Stimulated activated CD8-positive, alpha-beta memory T cell treated with anti-CD3 and anti-CD28 coated beads, Interleukin-15, amount 100 ng/mL, for 4 hours (primary cell): ENCODE measurements at places on chromosomes 12 and 14.
A peak's percentile ranks its signal among the peaks of the same experiment; 100 is the strongest.

DNA sequence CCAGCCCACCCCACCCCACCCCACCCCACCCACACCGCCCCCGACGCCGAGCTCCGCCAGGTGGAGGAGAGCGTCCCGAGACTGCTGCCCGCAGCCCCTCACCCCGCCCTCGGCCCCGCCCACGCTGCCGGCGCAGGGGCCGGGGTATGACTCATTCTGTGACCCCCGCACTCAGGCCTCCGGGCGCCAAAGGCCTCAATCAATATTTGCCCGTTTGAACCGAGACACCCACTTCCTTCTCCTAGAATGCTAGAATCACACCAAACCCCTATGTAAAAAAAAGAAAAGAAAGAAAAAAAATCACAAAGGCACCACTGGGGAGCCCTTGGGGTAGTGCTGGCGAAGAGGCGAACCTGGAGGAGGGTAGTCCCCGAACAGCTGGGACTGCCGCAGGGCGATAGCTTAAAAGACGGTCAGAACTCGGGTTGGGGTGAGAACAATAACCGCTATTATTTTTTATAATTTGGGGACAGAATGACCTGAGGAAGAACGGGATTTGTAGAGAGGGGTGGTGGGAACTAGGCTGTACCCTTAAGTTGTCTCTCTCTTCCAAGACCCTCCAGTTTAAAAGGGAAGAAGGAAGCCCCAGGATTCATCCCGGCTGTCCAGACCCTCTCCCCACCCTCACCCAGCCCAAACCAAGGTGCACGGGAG is 894 bp downstream of the KRT8 start:
- DNase-seq: peak; percentile 17

DNA sequence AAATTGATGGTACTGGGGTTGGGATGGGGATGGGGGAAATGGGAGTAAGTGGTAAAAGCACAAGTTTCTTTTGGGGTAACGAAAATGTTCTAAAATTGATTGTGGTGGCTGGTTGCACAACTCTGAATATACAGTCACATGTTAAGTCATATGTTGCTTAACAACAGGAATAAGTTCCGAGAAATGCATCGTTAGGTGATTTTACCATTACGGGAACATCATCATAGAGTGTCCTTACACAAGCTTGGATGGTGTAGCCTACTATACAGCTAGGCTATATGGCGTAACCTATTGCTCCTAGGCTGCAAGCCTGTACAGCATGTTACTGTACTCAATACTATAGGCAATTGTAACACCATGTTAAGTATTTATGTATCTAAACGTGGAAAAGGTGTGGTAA is 31.0 kb downstream of the ITGA7 start:
- DNase-seq: no peak

GRCh38 chr14:91399868-91400640 is 17.6 kb downstream of the CCDC88C start:
- no peak for DNase-seq

DNA sequence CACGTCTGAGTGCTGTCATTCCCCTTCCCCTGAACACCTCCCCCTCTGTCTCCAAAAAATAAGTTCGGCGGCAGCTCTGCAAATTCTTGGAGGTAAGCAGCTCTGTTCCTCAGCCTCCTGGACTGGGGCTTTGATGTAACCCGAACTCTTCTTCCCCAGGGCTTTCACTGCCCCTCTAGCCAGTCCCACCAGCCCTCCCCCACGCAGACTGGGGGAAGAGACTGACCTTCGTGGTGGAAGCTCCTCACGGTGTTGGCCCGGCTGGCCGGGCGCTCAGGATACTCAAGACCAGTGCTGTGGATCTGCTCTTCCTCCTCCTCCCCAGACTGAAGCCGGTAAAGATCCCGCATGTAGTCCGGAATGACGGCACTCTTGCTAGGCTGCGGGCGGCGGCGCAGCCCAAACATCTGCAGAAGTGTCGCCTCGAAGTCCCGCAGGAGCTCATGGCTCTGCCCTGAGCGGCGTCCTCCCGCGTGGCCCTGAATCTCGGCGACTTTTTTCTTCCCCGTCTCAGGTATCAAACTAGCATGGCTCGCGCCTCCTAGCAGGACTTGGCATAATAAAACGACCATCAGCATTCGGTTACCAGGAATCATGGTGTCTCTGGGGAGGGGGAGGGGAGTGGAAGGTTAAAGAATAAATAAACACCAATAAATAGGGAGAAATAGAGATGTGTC is 4.9 kb downstream of the BMP4 start:
- no peak for DNase-seq

DNA sequence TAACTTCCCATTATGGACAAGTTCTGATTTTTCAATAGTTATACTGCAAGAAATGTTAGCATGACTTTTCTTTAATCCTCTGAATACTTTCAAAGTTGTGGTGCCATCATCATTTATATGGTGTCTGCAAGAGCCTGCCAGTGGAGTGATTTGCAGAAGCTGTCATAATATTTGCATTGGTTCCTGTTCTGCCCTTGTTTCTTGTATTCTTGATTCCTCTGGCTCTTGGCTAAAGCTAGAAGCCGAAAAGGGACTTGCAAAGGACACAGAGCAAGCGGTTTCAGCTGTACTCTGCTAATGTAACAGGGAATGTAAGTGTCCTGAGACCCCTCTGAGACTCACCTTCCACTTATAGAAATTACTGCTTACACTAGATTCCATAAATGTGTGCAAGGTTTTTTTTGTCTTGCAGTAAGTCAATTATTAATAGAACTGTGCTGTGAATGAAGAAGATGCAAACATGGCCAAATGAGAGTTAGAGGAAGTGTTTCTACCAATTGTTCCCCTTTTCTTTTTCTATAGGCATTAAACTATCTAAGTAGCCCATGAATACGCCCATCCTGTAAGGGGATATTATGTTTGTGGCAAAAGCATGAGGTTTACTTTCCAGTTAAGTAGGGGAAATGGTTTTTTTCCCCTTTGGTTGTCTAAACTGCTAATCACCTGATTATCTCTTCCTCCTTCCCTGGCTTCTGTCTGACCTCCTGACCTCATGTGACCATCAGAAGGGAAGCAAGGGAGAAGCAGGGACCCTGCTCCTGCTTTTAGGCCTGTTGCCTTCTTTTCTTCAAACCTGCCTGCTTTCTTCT is 5.3 kb downstream of the DYRK4 start:
- DNase-seq: no peak

GRCh38 chr12:47839214-47839876 is 19.6 kb upstream of the HDAC7 start:
- no peak for DNase-seq

- DNase-seq: no peak
Observed at GRCh38 chr12:78210894-78211302, 380.2 kb downstream of the NAV3 start.

DNA sequence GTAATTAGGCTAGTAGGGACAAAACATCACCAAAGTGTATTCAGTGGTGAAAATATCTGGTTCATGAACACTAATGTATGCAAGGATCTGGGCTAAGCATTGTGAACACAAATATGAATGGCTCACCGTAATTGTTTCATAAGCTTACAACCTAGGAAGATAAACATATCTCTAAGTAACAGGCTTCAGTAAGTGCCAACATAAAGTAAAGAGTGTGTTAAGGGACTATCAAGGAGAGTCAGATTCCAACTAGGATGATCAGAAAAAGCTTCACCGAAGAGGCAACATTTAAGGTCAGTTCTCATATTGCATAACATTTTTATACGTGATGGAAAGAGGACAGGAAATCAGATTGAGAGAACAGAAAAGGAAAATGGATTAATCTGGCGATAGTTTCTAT is 29.4 kb downstream of the ABCC9 start:
- DNase-seq: no peak

DNA sequence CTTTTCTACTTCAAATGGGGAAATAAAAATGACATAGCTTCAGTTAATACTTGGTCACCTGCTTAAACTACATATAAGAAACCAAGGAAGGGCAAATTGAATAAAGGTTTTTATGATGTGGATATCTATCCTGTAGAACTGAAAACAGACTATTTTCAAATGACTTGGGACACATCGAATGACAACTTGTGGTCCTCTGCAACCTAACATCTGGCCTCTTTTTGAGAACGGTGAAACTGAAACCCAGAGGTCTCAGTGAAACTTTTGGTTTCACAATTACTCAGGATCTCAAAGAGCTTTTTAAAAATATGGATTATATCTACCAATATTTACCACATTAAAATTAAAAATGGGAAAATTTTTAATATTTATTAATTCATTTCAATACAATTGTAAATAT is 65.2 kb downstream of the PPP2R5E start:
- DNase-seq: no peak

GRCh38 chr12:24903329-24904088 is 45.4 kb downstream of the BCAT1 start:
- no peak for DNase-seq

DNA sequence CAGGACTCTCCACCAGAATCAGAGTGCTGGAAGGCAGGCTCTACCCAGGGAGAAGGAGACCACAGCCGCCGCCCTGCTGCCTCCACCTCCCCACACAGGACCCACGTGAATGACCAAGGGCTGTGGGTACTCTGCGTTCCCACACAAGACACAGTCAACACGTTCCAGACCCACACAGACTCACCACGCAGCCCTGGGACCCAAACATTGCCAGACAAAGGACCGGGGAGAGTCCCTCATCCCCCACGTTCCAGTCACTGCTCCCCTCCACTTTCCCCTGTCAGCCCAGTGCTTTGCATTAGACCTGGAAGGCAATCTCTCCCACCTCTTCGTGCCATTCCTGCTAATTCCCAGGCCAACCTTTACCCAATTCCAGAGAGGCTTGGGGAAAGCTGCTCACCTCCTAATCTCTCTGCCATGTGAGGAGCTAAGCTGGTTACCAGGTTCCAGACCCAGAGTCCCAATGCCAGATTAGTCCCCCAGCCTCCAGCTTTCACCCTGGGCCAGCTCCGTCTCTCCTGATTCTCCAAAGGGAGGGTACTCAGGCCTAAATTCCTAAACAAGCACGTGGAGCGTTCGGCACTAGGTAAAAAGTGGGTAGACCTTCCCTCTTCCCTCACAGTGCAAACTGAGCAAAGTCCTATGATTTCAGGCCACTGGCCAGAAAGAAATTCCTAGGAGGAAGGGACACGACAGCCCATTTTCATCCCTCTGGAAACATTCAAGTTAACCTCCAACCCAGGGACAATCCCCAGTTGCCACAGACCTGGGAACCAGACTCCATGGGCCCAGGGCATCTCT is 4.9 kb downstream of the SLC6A13 start:
- no peak for DNase-seq

DNA sequence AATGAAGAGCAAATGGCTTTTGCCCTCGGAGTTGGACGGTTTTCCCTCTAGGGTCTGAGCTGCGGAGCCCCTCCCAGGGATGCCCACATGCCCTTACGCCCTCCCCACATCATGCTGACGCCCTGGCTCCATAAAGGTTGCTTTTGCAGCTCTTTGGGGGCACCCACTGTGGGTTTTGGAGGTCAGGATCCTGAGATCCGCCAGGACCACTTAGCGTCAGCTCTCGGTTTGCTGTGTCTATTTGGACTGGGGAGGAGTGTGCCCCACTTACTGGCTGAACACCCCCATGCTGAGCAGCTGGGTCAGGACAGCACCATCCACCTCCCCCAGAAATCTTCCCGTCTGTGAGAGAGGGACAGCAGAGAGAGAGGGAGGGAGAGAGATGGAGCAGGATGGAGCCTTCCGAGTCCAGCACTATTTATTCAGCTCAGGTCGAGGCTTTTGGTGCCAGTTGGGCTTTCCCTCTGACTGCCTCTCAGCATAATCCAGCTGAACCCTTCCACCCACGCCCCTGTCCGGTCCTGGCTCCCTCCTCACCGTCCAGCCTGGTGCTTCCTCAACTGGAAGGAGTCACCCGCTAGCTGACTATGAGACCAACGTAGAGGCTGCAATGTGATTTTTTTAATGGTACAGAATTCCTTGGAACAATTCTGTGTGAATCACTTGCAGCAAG is 18.9 kb upstream of the LRTM2 start:
- no peak for DNase-seq

- no peak for DNase-seq
Observed at GRCh38 chr12:42923156-42923555, 333.6 kb upstream of the PRICKLE1 start.

DNA sequence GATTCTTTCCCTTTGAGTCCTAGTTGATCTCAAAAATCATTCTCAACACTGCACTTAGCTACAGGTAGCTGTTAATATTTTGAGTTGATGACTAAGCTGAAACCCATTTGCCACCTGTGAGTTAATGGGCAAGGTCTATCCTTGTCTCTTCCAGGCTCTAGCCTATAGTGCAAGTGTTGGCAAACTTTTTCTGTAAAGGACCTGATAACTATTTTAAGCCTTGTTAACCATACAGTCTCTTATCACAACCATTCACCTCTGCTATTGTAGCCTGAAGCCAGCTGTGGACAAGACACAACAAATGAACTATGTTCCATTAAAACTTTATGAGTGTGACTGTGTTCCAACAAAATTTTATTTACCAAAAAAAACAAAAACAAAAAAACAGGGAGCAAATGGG is 19.4 kb downstream of the RAP1B start:
- no peak for DNase-seq

GRCh38 chr12:25308756-25309155 is 58.0 kb upstream of the KRAS start:
- DNase-seq: no peak

GRCh38 chr12:131311764-131312163 is 358.1 kb downstream of the ADGRD1 start:
- no peak for DNase-seq

DNA sequence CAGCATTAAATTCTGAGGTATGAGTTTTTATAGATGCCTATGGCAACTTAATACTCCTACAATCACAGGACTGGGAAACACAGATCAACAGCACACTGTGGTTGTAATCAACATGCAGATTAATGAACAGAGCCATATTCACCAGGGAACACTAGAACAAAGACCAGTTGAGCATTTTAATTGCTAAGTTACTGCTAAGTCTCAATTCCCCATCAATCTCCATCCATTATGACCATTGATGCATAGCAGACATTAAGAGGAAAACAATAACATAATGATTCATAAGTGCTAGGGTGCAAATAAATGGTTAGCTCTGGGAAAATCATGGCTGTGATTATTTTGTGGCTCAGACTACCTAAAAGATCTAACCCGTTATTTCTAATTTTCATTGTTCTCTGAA is 505.6 kb downstream of the TRHDE start:
- no peak for DNase-seq

- no peak for DNase-seq
Observed at GRCh38 chr12:15044471-15044870, 71.6 kb downstream of the PDE6H start.

DNA sequence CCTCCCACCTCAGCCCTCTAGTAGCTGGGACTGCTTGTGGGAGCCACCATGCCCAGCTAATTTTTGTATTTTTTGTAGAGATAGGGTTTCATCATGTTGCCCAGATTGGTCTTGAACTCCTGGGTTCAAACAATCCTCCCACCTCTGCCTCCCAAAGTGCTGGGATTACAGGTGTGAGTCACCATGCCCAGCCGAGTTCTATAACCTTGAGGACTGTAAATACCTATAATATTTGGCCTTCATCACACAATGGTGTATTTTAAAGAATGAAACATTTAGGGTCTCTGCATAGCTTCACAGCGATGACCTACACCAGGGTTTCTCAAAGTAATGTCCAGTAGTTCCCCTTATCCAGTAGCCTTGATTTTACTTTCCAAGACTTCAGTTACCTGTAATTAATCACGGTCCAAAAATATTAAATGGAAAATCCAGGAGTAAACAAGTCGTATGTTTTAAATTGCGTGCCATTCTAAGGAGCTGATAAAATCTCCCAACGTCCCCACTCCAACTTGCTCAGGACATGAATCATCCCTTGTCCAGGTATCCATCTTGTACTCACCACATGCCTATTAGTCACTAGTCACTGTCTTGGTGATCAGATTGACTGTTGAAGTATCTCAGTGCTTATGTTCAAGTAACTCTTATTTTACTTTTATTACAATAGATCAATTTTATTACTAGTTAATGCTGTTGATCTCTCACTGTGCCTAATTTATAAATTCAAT is 368.2 kb downstream of the BTG1 start:
- DNase-seq: no peak
